ENCODE measurements at places on chromosomes 3 and 15.

- DNase-seq, result no peak
Measured at GRCh38 chr15:70033529-70034140, 64.1 kb downstream of the TLE3 start.

- no peak for DNase-seq
Measured at GRCh38 chr3:69458803-69459365, 73.0 kb upstream of the FRMD4B start.

DNA sequence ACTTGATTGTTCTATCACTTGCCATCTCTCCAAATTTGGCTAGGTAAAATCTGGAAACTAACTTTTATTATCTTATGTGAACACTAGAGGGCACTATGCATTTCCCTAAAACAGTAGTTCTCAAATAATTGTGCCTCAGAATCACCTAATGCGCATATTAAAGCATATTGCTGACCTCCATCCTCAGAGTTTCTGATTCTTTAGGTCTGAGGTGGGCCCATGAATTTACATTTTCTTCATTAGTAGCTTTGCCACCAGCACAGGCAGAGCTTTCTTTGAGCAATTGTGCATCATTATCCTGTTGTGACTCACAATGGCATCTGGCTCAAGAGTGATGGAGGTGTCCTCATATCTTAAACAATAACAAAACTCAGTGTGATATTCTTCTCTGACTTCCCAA lies 17.5 kb upstream of the BCHE start:
- no peak for DNase-seq

GRCh38 chr3:33250712-33251111 lies 26.5 kb upstream of the FBXL2 start:
- no peak for DNase-seq

GRCh38 chr15:35256141-35256540 lies 171.0 kb upstream of the NANOGP8 start:
- DNase-seq, result no peak

DNA sequence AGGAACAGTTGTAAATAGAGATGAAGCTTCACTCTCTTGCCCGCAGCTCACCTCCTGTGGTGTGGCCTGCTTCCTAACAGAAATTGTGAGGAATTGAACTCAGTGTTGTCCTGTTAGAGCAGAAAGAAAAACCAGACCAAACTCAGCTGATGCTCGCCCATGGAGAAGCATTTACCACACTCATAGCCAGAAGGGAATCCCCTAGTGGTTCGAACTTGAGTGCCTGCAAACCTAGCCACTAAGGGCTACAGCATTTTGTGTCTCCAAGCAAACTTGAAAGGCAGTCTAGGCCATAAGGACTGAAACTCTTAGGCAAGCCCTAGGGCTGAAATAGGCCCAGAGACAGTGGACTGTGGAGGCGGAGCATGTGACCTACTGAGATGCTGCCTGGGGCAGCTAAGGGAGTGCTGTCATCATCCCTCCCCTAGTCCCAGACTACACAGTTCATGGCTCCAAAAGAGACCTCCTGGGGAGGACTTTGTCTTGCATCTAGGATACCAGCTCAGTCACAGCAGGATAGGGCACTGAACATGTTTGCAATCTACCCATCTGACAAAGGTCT lies 44.5 kb upstream of the MCTP2 start:
- DNase-seq, result no peak

- DNase-seq, result no peak
Measured at GRCh38 chr3:177229791-177230190, 32.5 kb upstream of the TBL1XR1 start.

DNA sequence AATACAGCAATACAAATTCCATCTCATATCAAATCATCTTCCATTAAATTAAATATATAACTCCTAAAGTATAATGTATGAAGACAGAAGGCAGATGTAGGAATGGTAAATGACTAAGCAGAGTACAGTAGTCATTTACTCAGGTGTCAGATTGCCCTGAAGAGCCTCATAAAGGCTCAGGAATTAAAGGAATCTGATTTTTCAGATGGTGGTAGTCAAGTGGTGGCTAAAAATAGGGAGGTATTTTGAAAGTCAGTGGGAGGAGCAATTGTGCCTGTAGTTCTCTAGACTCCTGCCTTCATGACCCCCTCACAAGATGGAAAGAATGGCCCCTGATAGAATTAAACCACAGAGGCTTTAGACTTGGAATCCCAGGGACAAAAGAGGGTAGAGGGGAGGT lies 142.7 kb upstream of the SYNPR start:
- no peak for DNase-seq

DNA sequence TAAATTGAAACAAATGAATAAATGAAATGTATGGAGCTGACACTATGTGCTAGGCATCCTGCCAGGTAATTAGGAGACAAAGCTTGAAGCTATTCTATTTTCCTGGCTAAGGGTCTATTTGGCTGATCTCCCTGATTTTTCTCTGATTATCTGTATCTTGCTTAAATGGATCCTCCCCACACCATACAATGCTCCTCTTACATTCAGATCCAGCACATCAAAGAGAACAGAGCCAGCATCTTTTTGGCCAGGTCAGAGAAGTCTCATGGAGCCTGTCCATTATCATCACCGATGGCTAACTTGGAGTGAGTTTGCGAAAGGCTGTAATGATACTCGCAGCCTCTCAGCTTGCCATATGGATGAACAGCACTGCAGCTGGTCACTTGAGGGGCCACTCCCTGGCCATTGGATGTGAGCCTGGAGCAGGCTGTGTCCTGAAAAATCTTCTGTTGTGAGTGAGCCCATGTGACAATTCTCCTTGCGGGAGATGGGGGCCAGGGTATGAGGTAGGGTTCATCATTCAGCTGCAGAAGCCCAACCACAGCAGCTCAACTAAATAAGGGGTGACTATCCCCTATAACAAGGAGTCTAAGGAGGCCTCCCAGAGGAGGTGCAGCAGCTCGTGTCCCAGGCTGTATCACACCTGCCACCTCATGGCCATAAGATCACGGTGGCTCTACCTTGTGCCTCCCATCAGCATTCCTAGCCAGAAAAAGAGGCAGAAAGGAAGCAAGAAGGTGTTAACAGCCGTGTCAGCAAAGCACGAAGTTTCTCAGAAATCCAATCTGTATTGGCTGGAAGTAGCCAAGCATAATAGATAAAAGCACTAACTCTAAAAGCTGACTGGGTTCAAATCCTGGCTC lies 69.3 kb upstream of the ST8SIA2 start:
- DNase-seq, result no peak

GRCh38 chr15:70435369-70435768 lies 328.0 kb downstream of the UACA start:
- no peak for DNase-seq

DNA sequence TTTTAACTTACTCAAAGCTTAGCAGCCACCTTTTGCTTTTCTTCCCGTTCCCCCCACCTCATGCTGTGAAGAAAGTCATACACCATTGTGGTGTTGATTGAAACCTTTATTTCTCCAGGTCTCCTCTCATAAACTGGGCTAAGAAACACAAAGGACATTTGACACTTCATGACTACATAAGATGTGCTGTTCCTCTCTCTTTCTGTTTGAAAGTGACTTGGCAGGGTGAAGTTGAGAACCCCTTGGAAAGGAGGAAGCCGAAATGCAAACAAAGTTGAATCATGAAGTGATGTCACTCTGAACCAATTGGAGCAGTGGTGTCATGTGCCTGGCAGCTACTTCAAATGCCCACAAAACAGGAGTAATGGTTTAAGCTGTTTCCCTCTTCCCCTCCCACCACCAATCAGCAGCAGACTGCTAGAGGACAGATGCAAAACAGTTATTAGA lies 174.7 kb downstream of the IGF1R start:
- no peak for DNase-seq

DNA sequence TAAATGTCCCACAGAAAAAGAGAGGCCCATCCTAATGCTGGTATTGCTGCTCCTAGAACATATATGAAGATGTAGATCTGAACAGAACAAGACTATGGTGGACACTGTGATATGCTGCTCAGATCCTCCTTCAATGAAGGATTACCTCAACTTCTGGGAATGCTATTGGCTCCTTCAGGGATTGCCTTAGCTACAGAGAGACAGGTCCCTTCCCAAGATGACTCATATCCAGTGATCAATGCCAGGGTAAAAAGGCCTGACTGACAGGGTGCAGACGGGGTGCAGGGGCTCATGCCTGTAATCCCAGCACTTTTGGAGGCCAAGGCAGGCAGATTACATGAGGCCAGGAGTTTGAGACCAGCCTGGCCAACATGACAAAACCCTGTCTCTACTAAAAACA lies 20.5 kb upstream of the STAG1 start:
- DNase-seq, result no peak

DNA sequence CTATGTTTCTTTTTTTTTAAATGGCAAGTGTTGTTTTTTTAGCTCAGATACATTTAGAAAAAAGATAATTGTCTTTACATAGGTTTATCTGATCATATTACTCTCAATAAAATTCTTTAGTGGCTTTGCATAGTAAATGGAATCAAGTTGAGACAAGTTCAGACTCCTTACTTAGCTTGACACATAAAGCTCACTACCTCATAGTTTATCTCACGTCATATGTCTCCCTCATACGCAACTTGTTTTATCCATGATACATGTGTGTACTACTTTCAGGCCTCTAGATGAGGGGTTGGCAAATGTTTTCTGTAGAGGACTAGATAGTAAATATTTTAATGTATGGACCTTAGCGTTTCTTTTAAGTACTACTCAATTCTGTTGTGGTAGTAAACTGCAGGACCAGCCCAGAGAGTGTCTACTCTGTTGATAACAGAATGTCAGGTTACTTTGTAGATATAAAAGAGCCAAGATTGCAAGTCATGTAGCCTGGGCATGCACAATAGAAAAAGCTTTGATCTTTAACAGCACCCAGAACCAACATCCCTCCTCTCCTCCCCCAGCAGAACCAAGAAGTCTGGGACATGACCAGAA lies 28.2 kb upstream of the MGA start:
- no peak for DNase-seq

DNA sequence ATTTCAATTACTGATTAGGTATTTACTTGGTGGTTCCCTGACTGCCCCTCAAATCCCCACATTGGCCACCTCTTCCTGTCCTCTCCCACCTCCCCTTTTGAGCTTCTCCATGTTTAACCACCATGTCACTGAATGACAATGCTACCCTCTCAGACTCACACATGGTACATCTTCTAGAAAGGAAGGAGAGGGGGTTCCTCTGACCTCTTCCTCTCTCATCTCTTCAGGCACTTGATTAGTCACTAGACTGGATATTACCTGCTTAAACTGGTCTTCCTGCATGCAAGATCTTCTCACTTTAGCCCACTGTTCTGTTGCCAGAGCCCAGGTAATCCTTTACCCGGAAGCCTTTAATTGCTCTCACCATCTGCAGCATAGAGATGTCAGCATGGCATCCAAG lies 64.9 kb downstream of the DIPK2A start:
- DNase-seq, result no peak

DNA sequence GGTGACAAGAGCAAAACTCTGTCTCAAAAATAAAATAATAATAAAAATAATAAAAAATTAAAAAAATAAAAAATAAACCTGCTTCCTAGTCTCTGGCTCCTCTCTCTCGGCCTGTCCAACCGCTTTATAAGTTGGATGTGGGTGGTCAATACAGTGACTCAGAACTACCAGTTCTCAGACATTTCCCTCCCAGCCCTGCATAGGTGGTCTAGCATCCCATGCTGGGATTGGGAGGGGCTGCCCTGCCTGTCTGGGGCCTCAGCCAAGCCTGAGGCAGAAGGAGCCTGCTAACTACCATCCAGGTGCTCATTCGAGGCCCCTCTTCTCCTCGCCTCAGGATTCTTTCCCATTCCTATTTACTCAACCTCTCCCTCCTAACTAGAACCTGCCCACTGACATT lies 33.3 kb upstream of the BLM start:
- DNase-seq, result no peak

DNA sequence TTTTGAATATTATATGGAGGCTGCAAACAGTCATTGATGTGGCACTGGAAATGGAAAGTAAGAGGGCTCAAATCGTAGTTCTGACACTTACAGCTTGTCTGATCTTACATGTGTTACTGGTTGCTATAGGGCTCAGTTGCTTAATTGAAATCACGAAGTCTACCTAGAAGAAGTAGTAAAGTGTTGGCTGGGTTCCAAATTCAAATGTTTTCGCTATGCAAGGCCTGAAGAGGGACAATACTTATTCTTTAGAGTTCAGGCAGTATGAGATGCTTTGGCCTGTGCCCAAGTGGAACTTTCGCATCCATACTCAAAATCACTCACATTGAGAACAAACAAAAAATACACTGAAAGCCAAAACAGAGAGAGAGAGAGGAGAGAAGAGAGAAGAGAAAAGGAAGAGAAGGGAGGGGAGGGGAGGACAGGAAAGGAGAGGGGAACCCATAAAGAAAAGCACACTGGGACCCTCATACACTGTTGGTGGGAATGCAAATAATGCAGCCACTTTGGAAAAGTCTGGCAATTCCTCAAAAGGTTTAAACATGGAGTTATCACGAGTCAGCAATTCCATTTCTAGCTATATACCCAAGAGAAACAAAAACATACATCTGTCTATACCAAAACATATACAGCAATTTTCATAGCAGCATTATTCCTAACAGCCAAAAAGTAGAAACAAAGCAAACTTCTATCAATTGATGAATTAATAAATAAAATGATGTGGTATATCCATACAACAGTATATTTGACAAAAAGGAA lies 2.9 kb upstream of the FXR1 start:
- no peak for DNase-seq

- DNase-seq, result no peak
Measured at GRCh38 chr15:89130201-89130600, 41.9 kb downstream of the ABHD2 start.

GRCh38 chr3:171090321-171090720 lies 63.8 kb upstream of the SLC2A2 start:
- DNase-seq, result no peak

DNA sequence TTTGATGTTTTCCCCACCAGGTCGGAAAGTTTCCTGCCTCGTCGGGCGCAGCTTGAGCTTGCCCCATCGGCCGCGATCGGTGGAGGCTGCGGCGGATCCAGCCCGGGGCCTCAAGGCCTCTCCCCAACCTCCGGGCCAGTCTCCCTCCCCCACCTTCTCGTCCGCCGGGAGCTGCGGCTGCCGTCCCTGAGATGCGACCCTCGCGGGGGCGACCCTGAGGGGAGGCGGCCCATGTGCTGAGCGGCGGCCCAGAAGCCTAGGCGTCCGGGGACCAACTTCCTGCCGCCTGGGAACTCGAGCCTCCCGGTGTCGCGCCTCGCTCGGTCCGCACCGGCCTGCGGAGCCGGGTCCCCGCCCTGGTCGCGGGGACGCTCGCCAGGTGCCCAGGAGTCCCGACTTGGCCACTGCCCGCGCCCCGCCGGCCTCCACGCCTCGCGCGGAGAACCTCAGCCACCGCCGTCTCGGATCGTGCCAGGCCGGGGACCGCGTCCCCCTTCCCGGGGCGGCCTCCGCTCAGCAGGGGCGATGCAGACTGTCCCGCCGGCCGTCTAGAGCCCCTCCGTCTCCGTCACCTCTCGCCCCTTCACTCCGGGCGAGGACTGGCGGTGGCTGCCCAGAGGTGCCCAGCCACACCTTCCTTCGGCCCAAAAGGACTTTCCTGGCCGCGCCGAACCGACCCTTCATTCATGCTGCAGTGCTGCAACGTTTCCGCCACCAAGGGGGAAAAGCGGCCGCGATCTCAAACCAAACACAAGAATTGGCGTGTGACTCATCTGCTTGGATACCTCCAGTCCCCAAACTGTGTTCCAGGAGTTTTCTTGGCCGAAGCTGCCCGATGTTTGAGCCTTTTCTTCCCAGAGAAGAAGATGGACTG lies 656 bp downstream of the SLMAP start:
- peak; percentile 15 for DNase-seq

GRCh38 chr3:5143464-5143863 lies 21.4 kb downstream of the ARL8B start:
- no peak for DNase-seq

GRCh38 chr3:10438902-10439610 lies 66.3 kb downstream of the ATP2B2 start:
- no peak for DNase-seq

Measured in activated CD4-positive, alpha-beta T cell treated with anti-CD3 and anti-CD28 coated beads for 1 hour (primary cell).